ENCODE measurements at places on chromosomes 5 and 9. TPM values are rescaled to one million over a fixed set of nuclear protein-coding genes. Genes with fewer than 3 reads are reported as not detected.
A peak's percentile ranks its signal among the peaks of the same experiment; 100 is the strongest.

- no peak for DNase-seq
Measured at GRCh38 chr5:96149546-96149945, 187.9 kb upstream of the ELL2 start.

DNA sequence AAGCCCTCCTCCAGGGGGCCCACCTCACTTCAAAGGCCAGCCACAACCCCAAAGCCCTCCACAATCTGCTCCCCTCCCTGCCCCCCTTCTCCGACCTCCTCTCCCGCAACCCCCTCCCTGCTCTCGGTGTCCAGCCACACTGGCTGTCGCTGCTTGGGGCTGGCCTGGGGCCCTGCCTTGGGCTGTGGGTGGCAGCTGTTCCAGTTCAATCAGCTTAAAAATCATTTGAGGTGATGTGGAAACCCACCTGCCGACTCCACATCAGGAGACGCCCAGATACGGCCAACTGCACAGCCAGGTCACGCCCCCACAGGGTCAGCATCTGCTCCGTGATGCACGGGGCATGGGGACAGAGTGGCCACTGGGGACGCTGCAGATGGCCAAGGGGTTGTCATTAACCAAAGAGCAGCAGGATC is 107.0 kb upstream of the MVB12B start:
- no peak for DNase-seq

SLC34A3 gene
- not detected for total RNA-seq

GRCh38 chr9:16794871-16795639 is 75.4 kb downstream of the BNC2 start:
- peak; percentile 54 for DNase-seq

GKAP1 gene
- 13.1 TPM for total RNA-seq

ACTBL2 gene
- total RNA-seq = not detected

DNA sequence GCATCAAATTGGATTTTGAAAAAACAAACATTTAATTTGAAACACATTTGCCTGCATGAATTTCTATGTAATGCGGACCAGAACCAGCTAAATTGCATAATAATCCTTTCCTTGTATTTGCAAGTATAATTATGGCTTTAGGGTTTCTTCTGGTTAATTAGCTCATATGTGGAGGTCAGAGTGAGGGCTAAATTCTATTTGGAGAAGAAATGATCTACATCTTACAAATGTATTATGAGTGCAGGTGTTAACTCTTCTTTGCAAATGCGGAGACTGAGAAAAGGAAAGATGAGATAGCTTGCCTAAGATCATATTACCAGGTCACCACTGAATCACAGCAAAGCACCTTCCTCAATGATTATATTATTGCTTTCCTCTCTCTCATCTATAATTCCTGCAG is 194.7 kb downstream of the CDH9 start:
- DNase-seq = no peak

HAPLN1 gene
- not detected for total RNA-seq

GRCh38 chr5:54249210-54250028 is 61.0 kb downstream of the ARL15 start:
- DNase-seq = peak; percentile 17

GRCh38 chr5:108634010-108634616 is 113.6 kb upstream of the FER start:
- DNase-seq = no peak

- no peak for DNase-seq
Measured at GRCh38 chr5:148532969-148533670, 121.2 kb downstream of the HTR4 start.

COL15A1 gene
- total RNA-seq = 55.3 TPM

DNA sequence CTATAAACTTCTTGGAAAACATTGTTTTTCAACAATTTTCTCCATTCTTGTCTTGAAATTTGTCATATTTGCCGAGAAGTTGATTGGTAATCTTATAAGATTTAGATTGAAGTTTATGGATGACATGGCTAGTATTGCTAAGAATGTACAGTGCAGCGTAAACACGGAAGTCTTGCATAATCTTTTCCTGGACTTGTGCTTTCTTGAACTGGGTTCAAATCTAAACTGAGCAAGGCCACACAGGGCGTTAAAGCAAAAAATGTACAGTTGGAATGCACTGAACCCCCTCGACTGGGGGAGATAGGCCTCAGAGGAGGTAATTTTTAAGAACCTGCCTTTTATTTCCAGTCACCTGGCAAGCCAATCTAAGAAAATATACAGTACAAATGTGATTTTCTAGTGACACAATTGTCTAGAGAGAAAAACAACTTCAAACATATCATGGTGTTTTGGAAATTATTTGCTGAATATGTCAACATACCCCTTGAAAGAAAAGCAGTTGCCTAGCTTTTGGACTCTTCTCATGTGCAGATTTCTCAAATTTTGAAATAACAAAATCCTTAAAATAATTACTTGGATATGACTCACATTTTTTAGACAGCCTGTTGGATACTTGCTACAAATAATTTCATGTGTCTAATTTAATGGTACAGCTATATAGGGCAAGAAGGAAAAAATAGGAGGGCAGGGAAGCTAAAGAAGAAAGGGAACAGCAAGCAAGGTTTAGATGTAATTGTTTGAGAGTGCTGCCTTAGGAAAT is 18.5 kb upstream of the GAS1 start:
- no peak for DNase-seq

DNA sequence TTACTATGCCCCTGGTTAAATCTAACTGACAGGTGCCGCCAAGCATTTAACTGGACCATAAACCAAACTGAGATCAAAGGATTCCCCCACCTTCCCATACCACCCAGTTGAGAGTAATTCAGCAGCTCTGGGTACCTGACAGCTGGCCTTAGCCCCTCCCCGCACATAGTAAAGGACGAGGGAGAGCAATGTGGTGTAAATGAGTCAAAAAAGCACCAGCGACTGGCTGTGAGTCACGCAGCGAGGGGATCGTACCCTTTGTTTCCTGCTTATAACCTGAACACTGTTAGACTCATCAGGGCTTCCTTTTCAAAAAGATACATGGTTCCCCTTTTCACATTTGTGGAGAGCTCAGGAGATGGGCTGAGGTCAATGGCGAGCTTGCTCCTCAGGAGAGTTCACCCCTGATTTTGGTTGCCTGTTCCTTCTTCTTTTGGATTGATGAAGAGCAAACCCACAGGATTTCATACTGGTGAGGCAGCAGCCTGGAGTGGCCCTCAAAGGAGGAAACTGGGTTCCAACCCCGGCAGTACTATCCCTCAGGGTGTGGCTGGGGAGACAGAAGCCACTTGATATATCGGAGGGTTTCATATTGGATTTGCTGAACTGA is 71.5 kb downstream of the ANKRD33B start:
- no peak for DNase-seq

PCDHGA3 gene
- 10.5 TPM for total RNA-seq

ZNF346 gene
- 24.9 TPM for total RNA-seq

FOXD4L3 gene
- not detected for total RNA-seq

DNA sequence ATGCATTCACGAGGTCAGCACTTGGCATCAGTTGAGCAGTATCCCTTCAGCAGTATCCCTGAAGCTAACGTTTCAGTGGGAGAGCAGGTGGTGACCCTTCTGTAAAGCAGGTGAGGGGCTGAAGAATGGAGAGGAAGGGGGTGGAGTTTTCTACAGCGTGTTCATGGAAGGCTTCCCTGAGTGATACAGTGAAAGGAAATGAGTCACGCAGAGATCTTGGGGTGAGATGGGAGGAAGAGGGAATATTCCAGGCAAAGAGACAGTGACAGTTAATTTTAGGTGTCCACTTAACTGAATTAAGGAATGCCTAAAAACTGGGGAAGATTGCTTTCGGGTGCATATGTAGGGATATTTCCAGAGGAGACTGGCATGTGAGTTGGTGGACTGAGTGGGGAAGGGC is 25.7 kb downstream of the TAS2R1 start:
- DNase-seq = no peak

DNA sequence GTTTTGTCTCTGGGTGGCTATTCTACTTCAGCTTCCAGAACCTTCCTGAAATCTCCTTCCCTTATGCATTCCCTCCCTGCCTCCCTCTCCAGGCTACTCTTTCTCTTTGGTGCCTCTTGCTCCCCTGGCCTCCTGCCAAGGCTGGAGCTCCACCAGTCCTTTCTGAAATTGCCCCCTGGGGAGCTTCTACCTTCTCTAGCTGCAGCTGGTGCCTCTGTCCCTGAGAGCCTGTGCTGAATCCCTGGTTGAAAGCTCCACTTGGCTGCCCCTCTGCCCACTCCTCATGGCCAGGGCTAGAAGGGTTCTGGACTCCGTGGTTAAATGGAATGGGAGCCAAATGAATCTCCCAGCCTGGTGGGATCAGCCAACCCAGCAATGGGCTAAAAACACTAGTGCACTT is 80.1 kb downstream of the COL15A1 start:
- DNase-seq = peak; percentile 39

CYLC2 gene
- total RNA-seq = not detected

DNA sequence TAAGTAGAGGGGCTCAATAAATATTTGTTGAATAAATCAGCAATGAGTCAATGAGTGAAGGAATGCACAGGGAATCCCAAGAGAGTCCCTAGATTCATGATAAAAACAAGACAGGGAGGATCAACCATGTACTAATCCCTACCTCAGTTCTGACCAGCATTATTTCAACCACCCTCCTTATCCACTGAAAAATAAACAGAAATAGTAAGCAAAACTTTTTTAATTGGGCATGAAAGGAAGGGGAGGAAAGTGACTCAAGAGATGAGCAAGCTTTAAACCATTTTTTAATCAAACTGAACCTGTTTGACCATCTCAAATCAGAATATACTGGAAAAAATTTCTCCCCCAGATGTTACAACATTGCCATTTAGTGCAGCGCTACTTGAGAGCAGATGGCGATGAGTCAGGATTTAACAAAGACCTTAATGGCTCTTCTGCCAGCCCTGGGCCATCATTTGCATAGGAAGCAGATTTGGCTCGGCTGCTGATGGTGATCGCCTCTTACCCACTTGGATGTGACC is 194.8 kb upstream of the SLC30A5 start:
- DNase-seq = no peak

MYOZ3 gene
- 0.30 TPM for total RNA-seq

- no peak for DNase-seq
Measured at GRCh38 chr5:66344544-66344943, 200.4 kb downstream of the SREK1 start.

ZNF883 gene
- total RNA-seq = 0.84 TPM

DNA sequence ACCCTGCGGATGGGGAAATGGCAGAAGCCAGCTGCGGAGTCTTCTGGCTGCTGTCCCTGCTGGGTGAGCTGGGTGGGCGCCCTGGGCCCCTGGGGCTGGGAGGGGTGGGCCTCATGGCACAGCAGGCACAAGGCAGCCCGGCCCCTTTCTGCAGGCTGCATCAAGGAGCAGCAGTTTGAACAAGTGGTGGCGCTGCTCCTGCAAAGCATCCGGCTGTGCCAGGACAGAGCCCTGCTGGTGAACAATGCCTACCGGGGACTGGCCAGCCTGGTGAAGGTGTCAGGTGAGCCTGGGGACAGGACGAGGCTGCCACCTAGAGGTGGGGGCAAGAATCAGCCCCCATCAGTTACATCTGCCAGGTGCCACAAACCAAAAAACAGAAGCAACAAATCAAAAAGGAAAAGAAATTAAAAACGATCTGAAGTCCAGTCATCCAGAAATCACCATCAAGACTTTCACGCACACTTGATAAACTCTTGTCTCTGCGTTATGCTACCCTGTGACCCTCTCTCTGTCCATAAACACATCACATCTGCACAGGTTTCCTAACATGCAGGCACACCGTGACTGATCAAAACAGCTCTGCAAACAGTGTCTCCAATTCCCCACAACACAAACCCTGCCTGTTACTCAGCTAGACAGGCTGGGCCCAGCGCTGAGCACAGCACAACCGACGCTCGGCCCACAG is 13.9 kb downstream of the REXO4 start:
- DNase-seq = no peak

RASGRF2 gene
- 45.3 TPM for total RNA-seq

GRCh38 chr9:69633716-69634115 is 38.5 kb downstream of the APBA1 start:
- DNase-seq = no peak

KIF24 gene
- 1.5 TPM for total RNA-seq

DNA sequence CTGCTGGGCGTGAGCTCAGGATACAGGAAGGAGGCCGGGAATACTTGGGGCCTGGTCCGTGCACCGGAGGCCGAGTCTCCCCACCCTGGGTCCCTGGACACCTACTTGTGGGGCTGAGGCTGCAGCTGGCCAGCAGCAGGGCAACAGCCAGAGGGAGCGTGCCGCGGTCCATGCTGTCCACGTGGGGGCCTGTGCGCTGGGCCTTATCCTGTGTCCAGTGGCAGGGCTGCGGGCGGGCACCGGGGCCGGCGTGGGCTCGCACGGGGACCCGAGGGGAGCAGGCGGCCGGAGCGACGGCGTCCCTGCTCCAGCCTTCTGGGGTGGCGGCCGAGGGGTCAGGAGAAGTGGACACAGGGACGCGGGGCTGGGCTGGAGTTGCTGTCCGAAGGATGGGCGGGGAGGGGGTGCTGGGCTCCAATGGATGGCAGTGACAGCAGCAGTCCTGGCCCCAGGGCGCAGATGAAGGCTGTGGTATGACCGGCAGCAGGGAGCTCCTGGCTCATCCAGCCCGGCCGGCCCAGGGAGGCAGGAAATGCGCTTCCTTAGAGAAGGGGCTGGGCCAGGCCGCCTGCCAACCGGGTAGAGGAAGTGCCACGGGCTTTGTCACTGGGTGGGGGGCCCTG is at the start of gene ENG:
TSS of gene ENG (minus strand) at position 475 of the 623 bp plus-strand sequence. CDS start at position 172, 303 bp downstream.
- DNase-seq = peak; percentile 62
